Cardiac muscle cell (in vitro differentiated cells and primary cell): ENCODE measurements at places on chromosomes 1 and 21.
A peak's percentile ranks its signal among the peaks of the same experiment; 100 is the strongest.

DNA sequence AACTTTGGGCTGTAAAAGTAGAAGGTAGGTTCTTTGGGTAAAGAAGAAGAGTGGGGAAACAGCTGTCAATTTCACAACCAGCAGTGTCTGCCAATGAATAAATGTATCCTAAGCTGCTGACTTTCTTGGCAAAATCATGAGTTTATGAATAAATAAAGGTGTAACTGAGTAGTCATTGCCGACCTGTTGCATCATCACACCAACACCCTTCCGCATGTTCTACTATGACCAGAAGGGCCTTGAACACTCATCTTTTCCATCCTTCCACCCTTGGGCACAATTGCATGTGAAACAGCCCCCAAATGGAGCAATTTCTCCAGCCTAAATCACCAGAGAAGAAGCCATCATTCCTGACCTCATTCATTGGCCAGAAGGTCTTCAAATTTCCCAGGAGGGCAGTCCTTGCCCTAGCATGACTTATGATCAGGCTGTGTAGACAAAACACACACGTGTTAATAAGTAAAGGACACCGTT is 31.2 kb upstream of the QSOX1 start:
- peak; percentile 25 for DNase-seq

- peak; percentile 28 for DNase-seq
These were observed 922 bp downstream of the CPT2 start for GRCh38 chr1:53197291-53198200.

DNA sequence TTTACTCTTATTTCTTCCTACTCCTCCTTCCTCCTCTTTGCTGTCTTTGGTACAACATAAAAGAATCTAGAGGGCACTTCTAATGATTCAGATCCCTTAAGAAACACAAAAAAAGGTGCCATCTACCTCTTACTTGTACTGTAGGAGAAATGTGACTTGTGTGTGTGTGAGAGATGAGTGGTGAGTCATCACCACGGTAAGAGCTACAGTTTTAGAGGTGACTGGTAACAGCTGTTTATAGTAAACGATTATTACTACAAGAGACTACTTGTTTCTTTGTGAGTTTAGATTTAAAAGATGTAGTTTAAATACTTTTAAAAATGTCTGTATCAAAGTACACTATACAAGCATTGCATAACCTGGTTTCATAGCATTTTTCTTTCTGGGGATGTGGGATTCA is 40.4 kb downstream of the SLC35D1 start:
- peak; percentile 64 for DNase-seq

DNA sequence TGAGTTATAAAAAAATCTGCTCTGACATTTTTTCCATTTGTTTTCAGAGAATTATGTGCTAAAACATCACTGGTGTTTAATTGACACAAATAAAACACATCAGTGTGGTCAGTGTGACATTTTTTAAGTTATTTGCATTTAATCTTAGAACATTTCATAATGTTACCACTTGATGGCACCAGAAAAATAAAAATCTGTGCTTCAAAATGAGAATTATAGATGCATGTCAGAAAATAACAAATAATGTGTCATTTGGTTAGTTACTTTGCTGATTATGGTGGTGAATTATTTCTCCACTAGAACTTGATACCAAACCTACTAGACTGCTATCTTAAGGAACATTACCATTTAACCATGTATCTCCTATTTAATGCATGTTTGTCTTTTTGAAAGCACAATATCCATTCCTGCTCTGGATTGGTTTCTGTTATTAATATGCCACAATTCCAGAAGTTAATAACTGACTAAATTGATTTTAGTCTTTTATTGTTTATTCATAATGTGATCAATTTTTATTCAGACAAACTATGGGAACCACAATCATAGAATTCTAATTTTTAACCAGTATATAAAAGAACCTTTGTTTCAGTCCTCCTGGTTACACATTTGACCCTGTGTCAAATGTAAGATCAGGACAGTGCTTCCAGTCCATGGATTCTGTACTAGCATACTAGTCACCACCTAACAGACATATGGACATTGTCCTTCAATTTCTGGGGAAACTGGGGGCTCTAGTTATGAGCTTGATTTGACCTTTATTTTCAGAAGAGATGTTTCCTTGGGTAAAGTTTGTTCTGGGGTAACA is 81.0 kb downstream of the RPS6KC1 start:
- DNase-seq: no peak

DNA sequence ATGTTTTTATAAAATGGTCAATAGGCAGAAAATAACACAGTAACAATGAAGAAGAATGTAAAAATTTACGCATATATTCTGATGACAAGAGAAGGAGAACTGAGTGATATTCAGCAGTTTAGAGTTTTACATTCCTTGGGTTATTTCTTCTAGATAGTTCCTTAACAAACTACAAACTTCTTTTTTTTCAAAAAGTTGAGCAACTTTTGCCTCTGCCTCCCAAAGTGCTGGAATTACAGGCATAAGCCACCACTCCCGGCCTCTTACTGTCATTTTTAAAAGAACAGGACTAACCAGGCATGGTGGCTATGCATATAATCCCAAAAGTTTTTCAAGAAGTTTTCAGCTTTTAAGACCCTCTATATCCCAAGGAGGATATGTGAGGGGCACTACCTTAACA is 32.9 kb downstream of the ARNT start:
- DNase-seq: no peak

- peak; percentile 28 for DNase-seq
These were observed 11.6 kb downstream of the PEF1 start for GRCh38 chr1:31633117-31633516.

- DNase-seq: peak; percentile 76
These were observed 157.7 kb downstream of the TOMM20 start for GRCh38 chr1:234970731-234971476.

- peak; percentile 90 for DNase-seq
These were observed 10.9 kb upstream of the ALDH4A1 start for GRCh38 chr1:18913065-18913835.

DNA sequence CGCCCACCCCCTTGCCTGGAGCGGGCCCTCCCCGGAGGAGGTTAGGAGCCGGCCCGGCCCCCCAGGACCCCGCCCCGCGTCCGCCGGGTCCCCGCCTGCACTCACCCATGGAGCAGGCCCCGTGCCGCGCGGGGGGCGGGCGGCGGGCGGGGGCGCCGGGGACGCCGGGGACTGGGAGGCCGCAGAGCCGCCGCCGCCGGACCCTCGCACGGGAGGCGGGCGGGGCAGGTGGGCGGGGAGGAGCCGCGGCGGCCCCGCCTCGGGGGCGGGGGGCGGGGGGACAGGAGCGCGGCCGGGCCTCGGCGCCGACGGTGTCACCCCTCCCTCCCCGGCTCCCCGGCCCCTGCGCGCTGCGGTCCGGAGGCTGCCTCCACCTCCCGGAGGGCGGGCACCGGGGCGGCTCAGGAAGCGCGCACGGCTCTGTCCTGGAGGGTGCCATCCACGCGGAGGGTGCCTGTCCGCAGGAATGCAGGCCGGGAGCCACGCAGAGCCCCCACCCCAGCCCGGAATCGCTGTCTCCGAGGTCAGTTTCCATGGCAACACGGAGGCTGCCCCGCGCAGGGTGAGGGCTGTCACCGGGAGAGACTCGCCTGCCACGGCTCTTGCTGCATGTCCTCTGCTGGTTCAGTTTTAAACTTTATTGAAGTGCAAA is 5.9 kb upstream of the PLEKHG5 start:
- DNase-seq: peak; percentile 48

DNA sequence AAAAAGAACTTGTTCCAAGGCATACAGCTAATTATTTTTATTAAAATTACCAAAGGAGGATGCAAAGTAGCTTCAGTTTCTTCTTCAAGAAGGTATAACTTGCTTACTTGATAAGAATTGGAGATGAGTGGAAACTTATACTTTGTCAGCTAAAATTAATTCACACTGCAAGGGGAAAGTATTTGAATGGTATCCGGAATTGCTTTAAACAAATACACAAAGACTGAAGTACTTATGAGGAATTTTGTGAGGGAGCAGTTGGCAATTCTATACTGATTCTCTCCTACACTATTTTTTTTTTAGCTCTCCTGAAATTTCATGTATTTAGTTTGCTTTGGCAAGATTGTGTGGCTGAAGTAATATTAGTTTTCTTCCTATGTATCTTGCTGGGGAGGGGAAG is 39.2 kb upstream of the GRIK1 start:
- no peak for DNase-seq

DNA sequence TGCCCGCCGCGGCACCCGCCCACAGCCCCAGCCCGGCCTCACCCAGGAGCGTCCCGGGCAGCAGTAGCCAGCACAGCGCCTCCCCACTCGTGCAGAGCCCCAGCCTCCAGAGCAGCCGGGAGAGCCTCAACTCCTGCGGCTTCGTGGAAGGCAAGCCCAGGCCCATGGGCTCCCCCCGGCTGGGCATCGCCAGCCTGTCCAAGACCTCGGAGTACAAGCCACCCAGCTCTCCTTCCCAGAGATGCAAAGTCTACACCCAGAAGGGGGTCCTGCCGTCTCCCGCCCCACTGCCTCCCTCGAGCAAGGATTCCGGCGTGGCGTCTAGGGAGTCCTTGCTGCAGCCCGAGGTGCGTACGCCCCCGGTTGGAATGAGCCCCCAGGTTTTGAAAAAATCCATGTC is 531.2 kb downstream of the KIF26B start:
- no peak for DNase-seq

DNA sequence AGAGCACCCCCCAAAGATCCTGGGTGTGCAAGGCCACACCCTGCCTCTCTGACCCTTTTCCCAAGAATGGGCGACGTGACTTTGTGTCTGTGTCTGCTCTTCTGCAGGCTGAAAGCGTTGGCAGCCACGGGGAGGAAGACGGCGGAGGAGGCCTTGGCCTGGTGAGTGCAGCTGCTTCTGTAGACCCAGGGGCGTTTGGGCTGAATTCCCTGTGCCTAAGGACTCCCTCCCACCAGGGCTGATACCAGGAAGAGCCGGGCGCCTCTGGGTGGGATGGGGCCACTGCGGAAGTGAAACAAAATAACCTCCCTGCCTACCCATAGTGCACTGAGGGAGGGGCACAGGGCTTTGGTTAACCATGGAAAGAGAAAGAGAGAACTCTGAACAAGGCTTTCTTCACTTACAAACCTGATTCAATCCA is 2.5 kb downstream of the UBASH3A start:
- no peak for DNase-seq

DNA sequence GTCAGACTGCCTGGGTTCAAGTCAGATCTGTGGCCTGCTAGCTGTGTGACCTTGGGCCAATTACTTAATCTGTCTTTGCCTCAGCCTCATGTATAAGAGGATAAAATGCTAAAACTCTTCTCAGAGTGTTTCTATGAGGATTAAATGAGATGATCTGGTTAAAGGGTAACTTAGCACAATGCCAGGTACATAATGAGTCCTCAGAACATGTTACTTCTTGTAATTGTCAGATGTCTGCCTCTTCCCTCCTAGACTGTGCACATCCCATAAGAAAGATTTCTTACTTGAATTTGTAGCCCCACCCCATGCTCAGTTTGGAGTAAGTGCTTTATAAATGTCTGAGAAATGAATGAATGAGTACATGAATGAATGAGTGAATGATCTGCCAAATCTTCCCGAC is 34.6 kb upstream of the HIVEP3 start:
- no peak for DNase-seq

DNA sequence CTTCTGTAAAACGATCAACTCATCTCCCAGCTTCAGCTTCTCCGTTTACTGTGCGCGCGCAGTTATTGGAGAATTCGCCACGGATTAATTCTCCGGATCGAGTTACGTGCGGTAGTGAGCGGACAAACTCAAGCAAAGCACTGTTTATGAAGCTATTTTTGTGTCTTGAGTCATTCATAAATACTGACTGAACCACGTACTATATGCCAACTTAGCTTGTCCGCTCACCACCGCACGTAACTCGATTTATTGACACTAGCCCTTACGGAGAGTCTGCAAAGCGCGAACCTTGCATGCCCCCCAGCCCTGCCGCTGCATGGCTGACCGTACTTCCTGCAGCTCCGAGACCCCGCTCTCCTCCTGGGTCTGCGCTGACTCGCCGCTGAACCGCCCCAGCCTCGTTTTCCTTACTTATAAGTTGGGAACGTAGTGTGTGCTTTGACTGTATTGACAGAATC is 773 bp downstream of the CHD1L start:
- DNase-seq: no peak

DNA sequence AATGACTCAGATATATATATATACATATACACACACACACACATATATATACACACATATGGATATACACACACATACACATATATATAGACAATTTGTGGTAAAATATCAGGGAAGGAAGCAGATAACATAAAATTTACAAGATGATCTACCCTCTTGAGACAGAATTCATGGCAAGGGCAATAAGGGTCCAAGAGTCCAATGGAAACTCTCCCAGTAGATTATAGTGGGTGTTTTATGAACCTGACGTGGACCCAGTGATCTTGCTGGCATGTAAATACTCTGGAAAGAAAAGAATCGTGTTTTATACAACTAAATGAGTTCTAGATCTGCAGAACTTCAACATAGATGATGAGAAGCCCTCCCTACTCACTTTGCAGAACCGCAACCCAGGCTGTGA is 49.3 kb downstream of the DENND1B start:
- DNase-seq: no peak

GRCh38 chr1:150321826-150322166 is 463 bp downstream of the PRPF3 start:
- DNase-seq: no peak

DNA sequence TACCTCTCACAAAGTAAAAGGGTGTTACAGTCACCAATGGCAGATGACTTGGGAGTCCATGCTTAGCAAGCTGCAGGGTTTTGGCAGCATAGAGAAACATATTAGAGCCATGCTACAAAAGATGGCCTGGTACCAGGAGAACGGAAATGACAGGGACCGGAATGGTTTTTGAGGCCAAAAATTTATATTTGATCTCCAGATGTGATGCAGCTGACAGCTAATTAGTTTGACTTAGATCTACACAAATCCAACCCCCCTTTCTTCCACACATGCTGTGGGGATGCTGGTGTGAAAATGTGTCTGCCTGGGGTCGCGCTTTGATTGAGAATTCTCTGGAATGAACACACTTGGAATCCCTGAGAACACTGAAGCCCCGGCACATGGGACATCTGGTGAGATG is 26.5 kb downstream of the SYF2 start:
- no peak for DNase-seq

- DNase-seq: no peak
These were observed 167.3 kb upstream of the KCNJ6 start for GRCh38 chr21:38083535-38083934.

GRCh38 chr1:194339471-194339870 is 1153.1 kb upstream of the B3GALT2 start:
- DNase-seq: no peak

- peak; percentile 32 for DNase-seq
These were observed 45.9 kb downstream of the WDR4 start for GRCh38 chr21:42833439-42833815.

- no peak for DNase-seq
These were observed 7.1 kb upstream of the TMEM240 start for GRCh38 chr1:1547476-1547875.

- DNase-seq: no peak
These were observed 61.5 kb upstream of the RAVER2 start for GRCh38 chr1:64683419-64683818.

GRCh38 chr1:169108223-169108622 is 1.7 kb downstream of the ATP1B1 start:
- DNase-seq: no peak

GRCh38 chr1:22916471-22916820 is 56.2 kb downstream of the LACTBL1 start:
- no peak for DNase-seq

GRCh38 chr1:63049135-63049534 is 265.2 kb downstream of the ATG4C start:
- no peak for DNase-seq

GRCh38 chr1:162006081-162006480 is 17.6 kb downstream of the OLFML2B start:
- no peak for DNase-seq
